Naive thymus-derived CD4-positive, alpha-beta T cell (primary cell): ENCODE measurements at places on chromosomes 2 and 18.
A peak's percentile ranks its signal among the peaks of the same experiment; 100 is the strongest.

- peak; percentile 24 for DNase-seq
Measured at GRCh38 chr2:181275643-181276070, 181.5 kb upstream of the ITGA4 start.

DNA sequence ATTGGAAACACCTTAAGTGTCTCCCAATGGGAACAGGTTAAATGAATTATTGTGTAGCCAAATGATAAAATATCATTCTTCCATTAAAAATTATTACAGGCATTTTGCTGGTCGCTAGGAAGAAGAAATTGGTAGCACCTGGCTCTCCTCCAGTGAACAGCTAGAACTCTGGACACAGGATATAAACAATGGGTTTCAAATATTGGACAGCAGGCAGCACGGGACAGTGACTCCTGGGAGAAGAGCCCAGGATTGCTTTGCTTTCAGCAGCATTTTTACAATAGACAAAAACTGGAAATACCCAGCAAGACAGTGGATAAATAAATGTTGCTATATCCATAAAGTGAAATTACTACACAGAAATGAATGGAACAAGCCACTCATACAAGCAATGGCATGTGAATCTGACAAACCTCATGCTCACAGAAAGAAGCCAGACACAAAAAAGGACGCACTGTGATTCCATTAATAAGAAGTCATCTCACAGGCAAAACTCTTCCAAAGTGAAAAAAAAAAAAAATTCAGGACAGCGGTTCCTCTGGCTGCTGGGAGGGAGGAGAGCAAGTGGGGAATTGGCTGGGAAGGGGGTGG lies 50.5 kb downstream of the LAMA1 start:
- DNase-seq: no peak

DNA sequence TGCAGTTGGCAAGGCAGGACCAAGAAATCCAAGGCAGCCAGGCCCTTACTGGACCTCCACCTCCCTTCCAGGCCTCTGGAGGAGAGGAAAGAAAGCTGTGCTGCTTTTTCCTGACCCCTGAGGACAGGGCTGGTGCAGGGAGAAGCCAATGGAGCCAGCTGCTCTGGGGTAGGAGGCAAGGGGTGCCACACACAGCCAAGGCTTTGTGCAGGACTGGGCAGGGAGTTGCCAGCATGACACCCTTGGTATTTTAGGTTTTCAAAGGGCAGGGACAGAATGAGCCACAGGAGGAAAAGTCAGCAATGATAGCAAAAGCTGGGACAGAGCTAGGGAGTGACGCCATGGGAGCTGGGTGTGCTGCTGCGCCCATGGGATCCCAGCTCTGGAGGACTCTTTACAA lies 22.9 kb downstream of the CCT7 start:
- no peak for DNase-seq

DNA sequence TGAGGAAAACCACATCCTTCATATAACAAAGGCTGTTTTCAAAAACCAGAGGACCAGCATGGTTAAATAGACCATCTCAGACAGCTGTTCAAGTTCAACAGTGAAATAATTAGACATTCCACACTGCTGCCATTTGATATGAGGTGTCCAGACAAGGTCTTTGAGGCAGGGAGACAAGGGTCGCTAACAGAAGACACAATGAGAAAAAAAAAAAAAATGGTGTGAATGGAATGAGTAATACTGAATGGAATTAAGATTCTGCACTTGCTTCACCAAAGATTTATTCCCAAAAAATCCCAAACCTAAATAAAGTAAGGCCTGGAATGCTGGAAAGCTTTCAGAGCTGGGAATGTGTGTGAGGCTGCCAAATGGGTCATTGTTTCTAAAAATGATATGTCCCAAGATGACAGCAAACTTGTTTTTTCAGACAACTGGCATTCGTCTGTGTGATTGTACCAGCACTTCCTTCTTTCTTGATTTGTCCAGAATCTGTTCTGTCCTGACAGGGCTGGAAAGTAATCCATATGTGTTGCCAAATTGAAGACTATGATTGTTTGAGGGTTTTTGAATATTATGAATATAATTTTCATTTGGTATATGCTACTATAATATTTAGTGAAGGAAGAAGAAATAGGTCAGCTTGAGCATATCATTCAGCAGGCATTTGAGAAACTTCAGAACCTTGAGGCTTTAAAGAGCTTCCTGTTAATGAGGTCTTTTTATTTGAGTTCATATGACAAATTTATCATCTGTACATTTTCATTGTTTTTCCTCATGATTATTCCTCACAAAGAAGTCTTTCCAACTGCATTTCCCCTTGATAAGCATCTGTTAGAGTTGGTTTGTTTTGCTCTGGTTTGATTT lies 85.2 kb upstream of the ITGA4 start:
- DNase-seq: no peak

GRCh38 chr2:112048887-112049286 lies 6.2 kb upstream of the TMEM87B start:
- DNase-seq: peak; percentile 63
